Urinary bladder (tissue), 4 donors: ENCODE measurements at places on chromosomes 16 and 17. TPM values are rescaled to one million over a fixed set of nuclear protein-coding genes. Genes with fewer than 3 reads are reported as not detected.

The GLTPD2 gene
- total RNA-seq = not detected

The ZC3H7A gene
- 78.8 TPM for total RNA-seq

The GPT2 gene
- total RNA-seq = 4.8 TPM

The MT1E gene
- total RNA-seq = 14.7 TPM

The ANKS4B gene
- 0.05 TPM for total RNA-seq

The MRC2 gene
- 206 TPM for total RNA-seq

The KATNIP gene
- 15.2 TPM for total RNA-seq

The ZG16B gene
- total RNA-seq = 2.4 TPM

The C17orf113 gene
- total RNA-seq = 0.95 TPM

The ABCC12 gene
- total RNA-seq = not detected

The CCDC102A gene
- 12.7 TPM for total RNA-seq

The TMEM114 gene
- total RNA-seq = not detected

DNA sequence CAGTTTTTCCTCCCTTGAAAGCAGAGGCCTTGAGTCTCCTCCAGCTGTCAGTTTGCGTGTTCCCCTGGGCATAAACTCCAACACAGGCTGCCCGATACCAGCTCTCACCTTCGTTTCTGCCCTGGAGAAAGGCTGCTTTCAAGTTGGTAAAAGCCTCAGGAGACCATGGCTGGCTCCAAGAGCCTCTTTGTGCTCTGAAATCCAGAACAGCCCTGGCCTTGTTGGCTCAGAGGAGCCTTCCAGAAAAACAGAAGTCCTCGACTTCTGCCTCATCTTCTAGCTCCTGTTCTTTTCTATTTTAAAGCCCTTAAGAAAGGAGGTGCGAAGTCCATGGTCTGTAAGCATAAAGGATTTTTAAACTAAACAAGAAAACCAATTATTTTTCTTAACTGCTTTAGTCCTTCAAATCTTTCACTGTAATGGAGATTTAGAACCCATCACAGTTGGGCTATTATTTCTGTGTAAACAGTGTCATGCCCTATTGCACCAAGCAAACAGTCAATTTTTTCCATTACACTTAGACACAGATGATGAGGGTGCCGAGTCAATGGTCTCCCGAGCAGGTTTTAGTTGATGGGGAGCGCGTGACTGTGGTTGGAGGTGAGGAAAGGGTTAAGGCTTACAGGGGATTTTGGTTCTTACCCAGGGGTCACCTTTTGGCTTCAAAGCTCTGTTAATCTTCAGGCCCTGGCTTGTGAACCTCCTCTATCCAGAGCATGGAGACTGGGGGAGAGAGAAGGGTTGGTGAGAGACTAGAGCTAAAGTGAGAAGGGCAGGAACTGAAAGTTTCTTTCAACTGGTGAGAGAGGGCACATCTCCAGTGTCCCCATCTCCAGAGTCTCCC is 212.8 kb downstream of the MSI2 start:
- no peak for DNase-seq

GRCh38 chr16:77191259-77191969 is 424 bp downstream of the MON1B start:
- DNase-seq = no peak

GRCh38 chr17:64148699-64149098 is 18.8 kb upstream of the ERN1 start:
- DNase-seq = no peak

- DNase-seq = no peak
These were observed 7.1 kb downstream of the FAHD1 start for GRCh38 chr16:1834096-1834495.

DNA sequence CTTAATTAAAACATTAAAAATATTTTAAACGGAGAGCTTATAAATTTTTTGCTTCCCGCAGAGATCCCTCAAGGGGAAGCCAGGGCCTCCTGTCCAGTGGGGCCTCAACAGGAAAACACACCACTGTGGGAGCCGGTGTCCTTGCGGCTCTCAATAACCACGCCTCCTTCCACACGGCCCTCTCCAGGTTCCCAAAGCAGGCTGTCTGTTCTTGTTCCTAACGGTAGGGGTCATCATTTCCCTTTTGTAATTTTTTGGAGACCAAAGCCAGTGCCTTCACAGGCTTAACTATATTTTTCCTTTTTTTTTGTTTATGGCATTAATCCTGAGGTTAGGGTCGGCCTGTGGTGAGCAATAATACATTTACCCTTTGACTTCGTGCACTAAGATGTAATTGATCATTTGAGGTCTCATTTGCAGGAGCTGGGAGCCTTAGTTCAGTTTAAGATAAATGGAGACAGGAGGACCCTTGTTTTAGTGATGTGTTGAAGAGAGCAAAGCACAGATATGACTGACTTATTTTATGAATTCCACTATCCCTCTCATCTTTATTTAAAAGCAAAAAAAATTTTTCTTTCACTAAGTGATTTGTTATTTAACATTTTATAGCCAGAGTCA is 77.5 kb upstream of the N4BP1 start:
- peak; percentile 29 for DNase-seq

GRCh38 chr17:2061441-2061958 is 6.6 kb downstream of the HIC1 start:
- no peak for DNase-seq

- DNase-seq = no peak
These were observed 298.2 kb upstream of the C16orf82 start for GRCh38 chr16:26768385-26769010.

DNA sequence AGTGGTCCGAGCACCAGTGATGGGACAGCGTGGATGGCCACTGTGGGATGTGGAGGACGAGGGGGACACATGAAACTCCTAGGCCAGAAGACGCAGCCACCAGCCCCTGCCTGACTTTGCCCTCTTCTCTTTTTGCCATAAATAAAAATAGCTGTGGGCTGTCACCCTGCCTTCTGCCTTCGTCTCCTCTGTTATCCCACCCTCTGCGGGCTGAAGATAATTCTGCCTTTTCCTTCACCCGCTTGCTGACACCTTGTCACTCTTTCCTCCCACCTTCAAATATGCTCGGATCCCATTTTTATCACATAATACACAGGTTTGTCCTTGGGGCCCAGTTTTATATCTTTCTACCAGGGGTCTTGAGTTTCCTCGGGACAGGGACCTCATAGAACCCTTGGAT is 87.6 kb upstream of the CIBAR2 start:
- no peak for DNase-seq

DNA sequence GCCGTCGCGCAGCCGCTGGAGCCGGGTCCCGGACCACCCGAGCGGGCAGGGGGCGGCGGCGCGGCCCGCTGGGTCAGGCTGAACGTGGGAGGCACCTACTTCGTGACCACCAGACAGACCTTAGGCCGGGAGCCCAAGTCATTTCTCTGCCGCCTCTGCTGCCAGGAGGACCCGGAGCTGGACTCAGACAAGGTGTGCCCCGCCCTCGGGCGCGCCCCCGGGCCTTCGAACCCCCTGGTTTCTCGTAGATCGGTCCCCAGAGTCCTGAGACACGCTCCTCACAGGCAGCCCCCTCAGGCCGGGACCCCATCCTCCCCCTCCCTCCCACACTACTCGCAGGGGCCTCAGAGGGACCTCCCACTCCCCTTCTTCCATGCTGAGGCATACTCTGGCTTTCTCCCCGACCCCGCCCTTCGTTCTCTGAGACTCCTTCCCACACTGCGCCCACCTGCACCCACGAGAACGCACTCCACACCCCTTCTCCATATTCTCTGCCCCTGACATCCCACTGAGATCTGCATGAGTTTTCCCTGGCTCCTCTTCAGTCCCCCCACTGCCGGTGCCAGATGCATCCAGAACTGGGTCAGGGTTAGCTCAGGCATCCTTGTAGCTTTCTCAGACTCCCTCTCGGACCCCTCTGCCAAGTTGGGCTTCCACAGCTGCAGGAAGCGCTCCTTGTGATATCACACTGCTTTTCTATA is 523 bp downstream of the KCTD2 start:
- DNase-seq = no peak

DNA sequence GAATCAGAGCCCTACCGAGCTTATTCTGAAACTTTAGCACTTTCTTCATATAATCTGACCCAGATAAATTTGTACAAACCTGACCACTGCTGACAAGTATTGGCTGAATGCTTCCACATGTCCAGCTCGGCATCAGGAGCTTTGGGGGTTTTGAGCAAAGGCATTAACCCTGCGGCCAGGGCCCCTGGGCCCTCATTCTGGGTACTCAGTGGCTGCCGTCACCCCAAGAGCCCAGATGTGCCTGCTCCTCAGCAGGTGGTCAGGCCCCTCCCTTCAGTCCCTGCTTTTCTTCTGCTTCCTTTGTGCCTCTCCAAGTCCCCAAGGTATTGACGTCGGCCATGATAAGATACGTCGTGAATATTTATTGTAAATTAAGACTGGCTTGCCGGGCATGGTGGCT is 47.3 kb upstream of the CHMP6 start:
- no peak for DNase-seq

- no peak for DNase-seq
These were observed 29.2 kb downstream of the GNA13 start for GRCh38 chr17:65027305-65027704.

- no peak for DNase-seq
These were observed 6.7 kb downstream of the GIT1 start for GRCh38 chr17:29582772-29583171.

DNA sequence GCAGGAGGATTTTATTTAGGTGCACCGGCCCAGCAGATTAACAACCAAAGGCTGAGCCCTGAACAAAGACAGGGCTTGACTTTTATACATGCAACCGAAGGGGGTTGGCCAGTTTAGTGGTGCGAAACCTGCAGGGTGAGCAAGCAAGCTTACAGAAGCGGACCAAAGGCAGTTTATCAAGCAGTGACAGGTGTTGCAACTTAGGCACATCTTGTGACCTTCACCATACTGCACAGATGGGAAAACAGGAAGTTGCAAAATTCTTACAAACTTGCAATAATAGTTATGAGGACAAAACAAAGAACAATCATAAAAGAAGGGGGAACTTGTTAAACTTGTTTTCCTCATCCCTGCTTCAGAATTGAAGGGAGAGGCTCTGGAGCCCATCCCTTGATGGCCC is 1265.1 kb downstream of the CDH8 start:
- no peak for DNase-seq

- DNase-seq = no peak
These were observed 397.5 kb upstream of the CDH11 start for GRCh38 chr16:65519402-65519801.

DNA sequence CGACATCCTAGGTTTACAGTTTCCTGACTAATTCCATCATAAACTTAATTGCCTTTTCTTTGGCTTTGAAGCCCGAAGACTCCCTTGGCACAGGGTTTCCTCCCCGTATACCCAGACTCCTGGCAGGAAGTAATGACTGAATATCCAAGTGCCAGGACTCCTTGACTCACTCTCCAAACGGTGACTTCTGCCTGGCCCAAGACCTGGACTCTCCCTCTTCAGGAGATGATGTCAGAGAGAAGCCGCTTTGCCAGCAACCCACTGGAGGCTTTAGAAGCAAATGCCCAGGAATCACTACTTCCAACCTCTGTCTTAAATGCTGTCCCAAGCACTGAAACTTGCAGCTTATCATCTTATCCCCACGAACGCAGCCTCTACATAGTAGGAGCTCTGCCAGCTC is 146.5 kb downstream of the RGS9 start:
- no peak for DNase-seq

GRCh38 chr16:29009050-29009837 is 24.4 kb downstream of the LAT start:
- DNase-seq = no peak

- DNase-seq = no peak
These were observed 432.7 kb upstream of the ASIC2 start for GRCh38 chr17:33725675-33726271.

DNA sequence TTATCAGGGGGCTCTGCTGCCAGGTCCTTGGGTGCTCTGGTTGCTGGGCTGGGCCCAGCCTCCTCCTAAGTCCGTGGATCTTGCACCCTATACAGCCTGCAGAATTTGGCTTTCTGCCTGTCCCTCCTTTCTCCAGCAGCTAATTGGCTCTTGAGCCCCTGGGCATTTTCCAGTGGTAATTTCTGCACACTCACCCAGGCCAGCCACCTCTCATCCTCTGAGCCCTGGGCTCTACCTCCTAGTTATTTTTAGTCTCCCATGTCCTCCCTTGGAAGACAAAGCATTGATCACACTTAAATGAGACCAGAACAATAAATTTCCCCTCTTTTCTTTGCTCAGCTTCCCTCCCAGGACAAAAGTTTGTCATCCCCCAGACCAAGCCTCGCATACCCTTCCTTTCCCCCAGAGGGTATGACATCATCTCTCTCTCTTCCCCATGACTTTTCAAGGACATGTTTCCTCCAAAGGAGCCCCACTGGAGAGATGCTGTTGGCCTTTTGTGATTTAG is 38.1 kb downstream of the C17orf75 start:
- no peak for DNase-seq

DNA sequence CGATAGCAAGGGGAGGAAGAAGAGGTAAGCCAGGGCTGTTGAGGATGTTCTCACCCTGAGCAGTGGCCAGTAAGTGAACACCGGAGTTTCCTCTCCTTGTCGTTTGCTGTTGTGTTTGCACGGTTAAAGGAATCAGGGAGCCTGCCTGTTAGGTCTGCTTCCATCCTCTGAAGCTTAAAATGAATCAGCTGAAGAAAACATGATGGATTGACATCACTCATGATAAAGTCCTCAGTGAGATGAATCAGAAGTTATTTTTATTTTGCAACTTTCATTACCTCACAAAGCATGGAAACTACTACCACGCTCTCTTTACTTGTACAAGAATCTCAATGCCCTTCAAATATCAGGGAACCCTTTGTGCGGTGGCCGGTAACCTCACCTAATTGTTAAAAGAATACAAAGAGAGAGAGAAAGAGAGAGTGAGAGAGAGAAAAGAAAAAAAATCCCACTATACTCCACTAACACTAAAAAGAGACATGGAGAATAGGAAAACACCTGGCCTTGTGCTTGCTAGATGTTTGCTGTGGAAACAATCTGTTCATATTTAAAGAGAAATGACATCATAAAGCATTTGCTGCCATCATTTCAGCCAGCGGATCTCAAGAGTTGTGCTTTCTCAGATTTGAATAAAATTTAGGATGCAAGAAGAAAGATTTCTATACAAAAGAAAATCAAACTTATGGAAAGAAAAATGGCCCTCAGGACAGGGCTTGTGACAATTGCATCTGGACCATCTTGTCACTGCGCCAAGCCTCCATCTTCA is 441.6 kb upstream of the SALL1 start:
- no peak for DNase-seq

DNA sequence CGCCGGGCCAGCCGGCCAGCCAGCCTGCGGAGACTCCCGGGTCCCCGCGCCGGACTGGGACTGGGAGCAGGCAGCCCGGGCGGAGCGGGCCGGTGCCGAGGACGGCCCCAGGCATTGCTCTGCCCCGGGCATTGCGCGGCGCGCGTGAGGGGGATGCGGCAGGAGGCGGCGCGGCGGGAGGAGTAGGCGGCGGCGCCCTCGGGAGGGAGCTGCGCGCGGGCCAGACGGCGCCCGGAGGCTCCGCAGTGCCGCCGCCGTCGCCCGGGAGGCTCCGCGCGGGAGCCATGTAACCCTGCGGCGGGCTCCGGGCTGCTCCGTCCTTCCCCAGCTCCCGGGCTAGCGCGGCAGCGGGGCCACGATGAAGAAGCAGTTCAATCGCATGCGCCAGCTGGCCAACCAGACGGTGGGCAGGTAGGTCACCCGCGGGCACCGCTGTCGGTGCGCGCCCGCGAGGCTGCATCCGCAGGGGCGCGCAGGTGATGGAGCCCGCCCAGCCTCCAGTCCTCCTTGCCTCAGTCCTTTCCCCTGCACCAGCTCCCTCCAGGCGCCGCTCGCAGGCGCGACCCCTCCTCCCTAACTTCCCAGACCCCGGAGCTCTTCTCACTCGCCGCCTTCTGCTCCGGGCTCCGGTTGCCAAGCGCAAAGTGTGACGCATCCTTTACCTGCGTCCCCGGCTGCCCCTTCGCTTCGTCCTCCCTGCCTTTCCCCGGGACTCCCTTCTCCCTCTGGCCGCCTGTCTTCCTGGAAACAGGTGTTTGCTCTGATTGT is at the start of gene ARHGAP44:
TSS of gene ARHGAP44 (plus strand) at position 18 of the 768 bp plus-strand sequence. CDS start at position 359, 341 bp downstream.
- DNase-seq = no peak

- peak; percentile 74 for DNase-seq
These were observed 1.8 kb upstream of the SOST start for GRCh38 chr17:43760254-43760852.
